SK-N-SH (cell line): ENCODE measurements at places on chromosomes 13 and 19. TPM values are rescaled to one million over a fixed set of nuclear protein-coding genes. Genes with fewer than 3 reads are reported as not detected.

The SYNE4 gene
- polyA plus RNA-seq = 0.48 and 0.58 TPM in 2 replicates

The TPTE2 gene
- polyA plus RNA-seq = not detected in 2 replicates

The C19orf73 gene
- polyA plus RNA-seq = 2.6 and 3.0 TPM in 2 replicates

The ZNF229 gene
- 1.2 and 1.7 TPM in 2 replicates for polyA plus RNA-seq

The KRTDAP gene
- not detected in 2 replicates for polyA plus RNA-seq

The KCTD4 gene
- polyA plus RNA-seq = 0.56 and 1.3 TPM in 2 replicates

The SLC5A5 gene
- polyA plus RNA-seq = 0.02 TPM in 2 replicates

The PSG3 gene
- polyA plus RNA-seq = 0.07 and 0.10 TPM in 2 replicates
